K562 (cell line): ENCODE measurements at places on chromosomes 4 and X. TPM values are rescaled to one million over a fixed set of nuclear protein-coding genes. Genes with fewer than 3 reads are reported as not detected.

- peak; percentile 74 for DNase-seq
Observed at GRCh38 chrX:53284684-53285447, 3.5 kb upstream of the IQSEC2 start.

- DNase-seq = no peak
Observed at GRCh38 chr4:88549815-88550214, 26.2 kb upstream of the PYURF start.

DNA sequence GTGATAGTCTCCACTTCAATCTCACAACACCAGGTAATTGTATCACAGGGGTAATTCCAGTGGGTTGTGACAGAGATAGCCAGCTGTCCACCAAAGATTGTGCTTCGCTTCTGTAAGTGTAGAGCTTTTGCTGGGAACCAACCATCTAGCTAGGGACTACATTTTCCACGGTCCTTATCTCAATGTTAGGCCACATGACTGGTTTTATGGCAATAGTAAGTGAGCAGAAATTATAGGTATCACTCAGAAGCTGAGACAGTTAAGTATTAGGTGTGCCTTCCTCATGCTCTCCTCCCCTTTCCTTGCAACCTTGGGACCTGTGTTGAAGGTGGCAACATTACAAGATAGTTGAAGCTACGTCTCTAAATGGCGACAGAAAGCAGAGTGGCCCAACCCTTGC lies 108.8 kb upstream of the NALF2 start:
- DNase-seq = no peak

- no peak for DNase-seq
Observed at GRCh38 chr4:44150091-44150576, 298.5 kb downstream of the KCTD8 start.

DNA sequence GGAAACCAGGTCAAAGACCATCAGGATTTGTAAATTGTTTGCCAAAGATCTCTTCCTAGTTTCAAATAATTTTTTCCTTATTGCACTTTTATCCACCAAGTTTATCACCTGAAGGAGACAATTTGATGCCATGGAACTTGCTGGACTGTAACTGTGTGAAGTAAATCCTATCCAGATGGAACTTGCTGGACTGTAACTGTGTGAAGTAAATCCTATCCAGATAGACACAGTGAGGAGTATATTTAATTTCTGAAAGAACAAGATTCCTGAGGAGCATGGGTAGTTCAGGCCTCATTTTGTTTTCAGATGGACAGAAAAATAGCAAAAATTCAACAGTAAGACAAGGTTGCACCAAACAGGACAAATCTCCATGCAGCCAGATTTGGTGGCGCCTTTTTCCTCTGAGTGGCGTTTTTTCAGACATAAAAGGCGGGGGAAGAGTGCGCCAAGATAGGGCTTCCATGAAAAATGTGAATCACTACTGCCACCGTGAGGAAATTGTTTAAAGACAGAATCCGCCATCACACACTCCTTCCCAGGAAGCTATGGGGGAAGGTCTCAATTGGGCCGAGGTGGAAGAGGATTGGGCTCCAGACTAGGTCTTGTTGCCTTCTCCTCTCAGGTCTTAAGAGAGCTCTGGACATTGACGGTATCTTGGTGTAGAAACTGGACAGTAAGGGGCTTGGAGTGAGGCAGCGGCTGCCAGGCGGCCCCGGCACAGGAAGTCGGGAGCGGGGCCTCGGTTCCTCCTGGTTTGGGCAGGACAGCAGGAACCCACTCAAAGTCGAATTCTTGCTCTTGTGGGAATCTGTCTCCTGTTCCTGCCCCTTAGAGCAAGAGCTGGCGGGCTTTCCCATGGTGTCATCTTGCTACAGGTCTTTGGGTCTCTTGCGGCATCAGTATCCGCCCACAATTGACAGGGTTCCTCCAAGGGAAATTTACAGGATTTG lies 234.7 kb downstream of the OR13H1 start:
- DNase-seq = no peak

DNA sequence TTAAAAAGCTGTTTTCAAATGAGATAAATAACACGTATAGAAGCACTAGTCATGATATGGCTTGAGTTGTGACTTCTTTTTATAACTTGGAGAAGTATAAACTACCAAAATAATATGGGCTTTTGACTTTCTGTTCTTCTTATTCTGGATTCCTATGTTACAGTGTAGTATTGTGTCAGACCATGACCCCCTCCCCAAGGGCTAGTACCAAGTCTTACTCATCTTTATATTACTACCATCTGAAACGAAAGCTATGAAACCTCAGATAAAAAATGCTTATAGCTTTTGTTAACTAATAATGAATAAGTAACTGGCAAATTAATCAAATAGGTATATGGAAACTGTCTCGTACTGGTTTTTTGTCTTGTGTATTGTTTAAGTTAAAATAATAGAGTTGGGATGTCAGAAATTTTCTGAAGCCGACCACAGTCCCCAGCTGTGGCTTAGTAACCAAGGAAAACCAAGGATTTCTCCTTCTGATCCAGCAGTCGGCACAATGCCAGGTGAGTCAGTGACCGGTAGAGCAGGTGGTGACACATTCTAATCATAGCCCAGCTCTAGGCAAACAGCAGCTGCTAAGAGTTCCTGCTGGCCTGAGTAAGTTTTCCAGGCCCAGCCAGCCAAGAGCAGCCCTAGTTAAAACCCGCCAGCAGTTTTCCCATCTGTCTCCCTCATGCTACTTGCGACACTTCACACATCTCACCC lies 163.3 kb upstream of the PRDX4 start:
- DNase-seq = no peak

DNA sequence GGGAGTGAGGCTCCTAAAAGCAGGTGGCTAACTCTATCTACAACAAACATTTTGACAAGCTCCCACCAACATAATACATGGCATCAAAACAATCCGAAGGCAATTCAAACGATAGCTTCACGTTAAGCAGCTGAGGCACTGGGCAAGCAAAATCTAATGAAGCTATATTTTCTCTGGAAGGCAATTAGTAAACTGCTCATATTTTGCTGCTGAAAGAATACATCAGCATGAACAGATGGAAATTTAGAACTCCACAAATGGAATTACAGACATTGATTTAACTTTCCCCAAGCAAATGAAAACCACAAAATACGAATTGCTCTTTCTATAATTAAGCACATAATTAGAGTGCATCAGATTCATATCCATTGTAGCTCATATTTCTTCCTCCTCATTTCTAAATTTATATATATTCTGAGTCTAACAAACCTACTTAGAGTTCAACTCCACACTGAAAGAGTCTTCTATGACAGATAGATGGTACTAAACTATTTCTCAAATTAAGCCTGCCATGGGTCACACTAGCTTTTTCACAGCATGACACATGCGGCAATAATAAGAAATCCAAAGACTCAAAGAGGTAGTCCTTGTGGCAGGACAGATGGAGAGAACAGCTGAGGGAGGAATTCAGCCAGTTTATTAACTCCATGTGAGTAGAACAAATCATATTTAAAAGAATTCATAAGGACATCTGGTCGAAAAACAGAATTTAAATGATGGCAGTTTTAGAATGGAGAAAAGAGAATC lies 305.4 kb downstream of the MAPK10 start:
- no peak for DNase-seq

DNA sequence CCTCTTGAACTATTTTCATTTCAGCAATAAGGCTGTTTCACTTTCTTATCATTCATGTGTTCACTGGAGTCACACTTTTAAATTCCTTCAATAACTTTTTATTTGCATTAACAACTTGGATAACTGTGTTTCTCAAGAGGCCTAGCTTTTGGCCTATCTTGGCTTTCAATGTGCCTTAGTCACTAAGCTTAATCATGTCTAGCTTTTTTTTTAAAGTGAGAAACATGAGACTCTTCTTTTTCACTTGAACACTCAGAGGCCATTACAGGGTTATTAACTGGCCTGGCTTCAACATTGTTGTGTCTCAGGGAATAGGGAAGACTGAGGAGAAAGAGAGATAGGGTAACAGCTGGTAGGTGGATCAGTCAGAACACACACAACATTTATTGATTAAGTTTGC lies 64.0 kb upstream of the VCX2 start:
- no peak for DNase-seq

TRIM61 gene
- total RNA-seq = 0.42 and 0.87 TPM in 2 replicates

KIAA1210 gene
- total RNA-seq = not detected in 2 replicates
